Spinal cord (tissue), 10 donors: ENCODE measurements at places on chromosomes 16 and 17.

DNA sequence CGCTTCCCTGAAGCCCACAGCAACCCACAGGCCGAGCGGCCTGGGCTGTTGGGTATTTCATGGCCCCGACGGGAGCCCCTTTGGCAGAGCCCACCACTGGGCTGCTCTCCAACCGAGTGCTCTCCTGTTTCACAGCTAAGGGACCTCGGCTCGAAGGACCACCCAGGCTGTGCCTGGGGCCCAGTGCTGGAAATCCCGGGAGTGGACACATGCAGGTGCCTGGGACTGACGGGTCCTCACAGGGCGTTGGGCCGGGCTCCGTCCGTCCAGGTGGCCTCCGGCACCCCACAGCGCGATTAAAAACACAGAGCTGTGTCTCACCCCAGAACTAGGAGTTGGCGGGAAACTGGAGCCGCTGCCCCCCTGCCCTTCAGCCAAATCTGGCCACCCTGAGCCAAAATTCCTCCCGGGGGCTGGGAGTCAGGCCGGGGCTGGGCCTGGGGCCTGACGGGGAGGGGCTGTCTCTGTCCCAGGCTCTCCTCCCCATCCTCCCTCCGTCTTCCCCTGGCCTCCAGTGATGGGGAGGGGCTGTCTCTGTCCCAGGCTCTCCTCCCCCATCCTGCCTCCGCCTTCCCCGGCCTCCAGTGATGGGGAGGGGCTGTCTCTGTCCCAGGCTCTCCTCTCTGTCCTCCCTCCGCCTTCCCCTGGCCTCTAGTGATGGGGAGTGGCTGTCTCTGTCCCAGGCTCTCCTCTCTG, 14.1 kb downstream of the UTS2R start:
- no peak for DNase-seq

DNA sequence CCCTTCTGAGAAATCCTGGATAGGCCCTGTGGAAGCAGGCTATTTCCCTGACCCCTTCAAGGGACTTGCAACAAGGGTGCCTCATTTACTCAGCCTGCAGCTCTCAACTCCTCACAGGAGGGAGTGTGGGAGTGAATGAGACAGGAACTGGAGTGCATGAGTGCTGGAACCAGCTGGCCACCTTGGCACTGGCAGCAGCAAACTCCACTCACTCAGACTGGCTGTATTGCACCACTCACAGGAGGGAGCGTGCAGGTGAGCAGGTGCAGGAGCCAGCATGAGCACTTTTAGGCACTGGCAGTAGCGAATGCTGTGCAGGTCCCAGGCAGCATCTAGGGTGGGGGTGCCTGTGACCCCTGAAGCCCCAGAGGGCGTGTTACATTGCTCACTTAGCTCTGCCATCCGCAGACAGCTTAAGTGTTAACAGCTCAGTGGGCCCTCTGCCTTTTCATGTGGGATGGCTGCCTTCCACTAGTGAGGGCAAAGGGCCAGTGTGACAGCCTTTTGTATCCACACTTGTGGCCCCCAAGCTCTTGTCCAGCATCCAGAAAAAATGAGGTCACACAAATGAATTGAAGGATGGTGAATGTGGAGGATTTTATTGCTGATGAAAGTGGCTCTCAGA, 11.0 kb upstream of the ZNHIT3 start:
- DNase-seq, result no peak

DNA sequence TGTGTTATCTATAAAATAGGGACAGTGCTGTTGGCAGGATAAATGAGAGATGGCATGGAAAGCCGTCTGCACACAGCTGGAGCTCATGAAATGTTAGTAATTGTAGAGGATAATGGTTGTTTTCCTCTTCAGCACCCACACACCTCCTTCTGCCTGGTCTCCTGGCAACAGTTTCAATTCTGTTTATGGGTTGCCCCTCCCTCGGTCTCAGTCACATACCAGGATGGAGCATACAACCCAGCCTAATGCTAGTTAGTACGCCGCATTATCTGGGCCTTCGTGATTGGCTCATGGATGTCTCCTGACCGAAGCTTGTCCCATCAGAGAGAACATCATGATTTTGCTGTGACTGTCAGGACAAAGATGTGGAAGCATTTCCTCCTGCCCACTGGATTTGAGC, 126.2 kb upstream of the WSCD1 start:
- no peak for DNase-seq

DNA sequence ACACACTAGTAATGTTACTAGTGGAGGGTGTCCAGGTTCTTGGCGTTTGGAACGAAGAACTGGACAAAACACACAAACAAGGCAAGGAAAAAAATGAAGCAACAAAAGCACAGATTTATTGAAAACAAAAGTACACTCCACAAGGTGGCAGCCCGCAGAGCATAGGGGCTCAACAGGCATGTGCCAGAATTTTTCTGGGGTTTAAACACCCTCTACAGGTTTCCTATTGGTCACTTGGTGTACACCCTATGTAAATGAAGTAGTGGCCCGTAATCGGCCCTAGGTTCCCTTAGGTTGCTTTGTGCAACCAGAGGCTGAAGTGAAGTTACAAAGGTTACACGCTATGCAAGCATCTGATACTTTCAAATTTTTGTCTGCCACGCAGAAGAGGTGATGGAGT, 8.1 kb downstream of the OR2C1 start:
- no peak for DNase-seq
